ENCODE measurements at places on chromosomes 5 and 9.
A peak's percentile ranks its signal among the peaks of the same experiment; 100 is the strongest.

DNA sequence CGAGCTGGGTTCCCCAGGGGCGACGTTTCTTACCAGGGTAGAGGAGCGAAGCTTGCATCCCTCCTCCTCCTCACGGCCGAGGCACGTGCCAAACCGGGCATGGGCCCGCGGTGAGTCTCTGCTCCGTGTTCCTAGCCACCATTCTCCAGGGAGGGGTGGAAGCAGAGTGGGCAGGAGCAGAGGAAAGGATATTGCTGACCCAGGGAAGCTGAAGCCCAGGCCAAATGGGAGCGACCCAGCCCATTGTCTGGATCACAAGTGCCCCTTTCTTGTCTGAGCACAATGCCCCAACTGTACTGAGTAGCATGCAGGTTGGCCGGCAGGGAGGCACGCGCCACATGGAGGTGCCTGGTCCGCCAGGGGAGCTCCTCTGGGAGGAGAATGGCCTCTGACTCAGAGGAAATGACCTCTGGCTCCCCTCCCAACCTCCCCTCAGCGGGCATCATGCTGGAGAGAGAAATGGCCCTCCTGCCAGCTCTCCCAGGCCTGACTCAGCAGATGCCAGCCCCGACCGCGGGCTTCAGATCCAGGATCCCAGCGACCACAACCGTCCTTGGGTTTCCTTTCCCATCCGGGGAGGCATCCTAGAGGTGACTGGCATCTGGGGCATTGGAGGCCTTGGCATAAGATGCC lies 1.1 kb downstream of the PRR7 start:
- H3K27me3 ChIP-seq = no peaks in the 10 kb centered on the region

DNA sequence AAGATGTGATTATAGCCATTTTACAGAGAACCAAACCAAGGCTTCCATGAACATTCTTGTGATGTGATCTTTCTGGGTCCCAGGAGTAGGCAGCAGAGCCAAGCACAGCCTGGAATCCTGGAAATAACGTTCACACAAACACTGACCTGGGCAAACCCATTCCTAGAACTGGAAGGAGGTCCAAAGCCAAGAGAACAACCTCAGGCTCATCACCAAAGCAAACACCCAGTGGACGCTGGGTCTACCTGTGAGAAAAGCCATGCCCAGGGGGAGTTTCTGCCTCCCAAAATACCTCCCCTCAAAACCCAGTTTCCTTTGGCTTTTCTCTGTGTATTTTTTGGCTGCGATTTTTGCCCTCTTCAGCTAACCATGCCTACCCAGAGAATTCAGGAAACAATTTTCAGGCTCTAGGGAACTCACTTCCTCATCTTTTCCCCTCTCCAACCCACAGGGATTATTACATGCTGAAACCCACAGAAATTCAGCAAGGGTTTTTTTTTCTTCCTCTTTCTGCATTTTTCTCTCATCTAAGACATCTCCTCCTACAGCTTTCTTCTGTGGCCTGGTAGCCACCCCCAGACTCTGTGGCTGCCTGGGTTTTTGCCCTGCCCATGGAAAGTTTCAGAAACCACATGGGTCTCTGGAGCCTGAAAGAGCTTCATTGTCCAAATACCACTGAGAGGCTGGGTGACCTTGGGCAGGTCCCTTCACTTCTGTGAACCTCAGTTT lies 75.0 kb downstream of the TNC start:
- H3K27ac ChIP-seq = no peak overlapping the region
- no peak overlapping the region for H3K4me3 ChIP-seq
- no peaks in the 10 kb centered on the region for H3K36me3 ChIP-seq
- no peaks in the 10 kb centered on the region for H3K27me3 ChIP-seq
- no peak for DNase-seq

- no peak overlapping the region for H3K27ac ChIP-seq
- no peak overlapping the region for H3K4me3 ChIP-seq
- no peaks in the 10 kb centered on the region for H3K27me3 ChIP-seq
- peak; percentile 29 for DNase-seq
Measured at GRCh38 chr5:129664336-129664937, 83.5 kb upstream of the MINAR2 start.

GRCh38 chr5:150530951-150531588 lies 23.1 kb downstream of the NDST1 start:
- no peak for DNase-seq
- H3K27ac ChIP-seq = no peak overlapping the region
- H3K27me3 ChIP-seq = no peaks in the 10 kb centered on the region
- H3K4me1 ChIP-seq = no peaks in the 10 kb centered on the region

GRCh38 chr5:137782984-137783536 lies 28.9 kb upstream of the HNRNPA0 start:
- no peak overlapping the region for H3K27ac ChIP-seq
- H3K4me3 ChIP-seq = no peak overlapping the region
- peaks cover 2% of the 10 kb centered on the region for H3K27me3 ChIP-seq
- H3K36me3 ChIP-seq = no peaks in the 10 kb centered on the region
- no peak for DNase-seq

- no peak overlapping the region for H3K4me3 ChIP-seq
- DNase-seq = no peak
- no peaks in the 10 kb centered on the region for H3K36me3 ChIP-seq
- H3K27ac ChIP-seq = no peak overlapping the region
Measured at GRCh38 chr9:92175441-92175840, 60.2 kb upstream of the SPTLC1 start.

GRCh38 chr9:127880143-127880542 lies 2.7 kb upstream of the AK1 start:
- no peak for DNase-seq
- no peak overlapping the region for H3K4me3 ChIP-seq
- no peak overlapping the region for H3K27ac ChIP-seq
- no peaks in the 10 kb centered on the region for H3K27me3 ChIP-seq
- H3K36me3 ChIP-seq = peaks cover 8% of the 10 kb centered on the region
- peaks cover 43% of the 10 kb centered on the region for H3K4me1 ChIP-seq

GRCh38 chr5:38467353-38468040 lies 88.9 kb downstream of the LIFR start:
- DNase-seq = no peak
- H3K4me1 ChIP-seq = peaks cover 8% of the 10 kb centered on the region
- no peak overlapping the region for H3K4me3 ChIP-seq
- H3K36me3 ChIP-seq = no peaks in the 10 kb centered on the region
- no peak overlapping the region for H3K27ac ChIP-seq

DNA sequence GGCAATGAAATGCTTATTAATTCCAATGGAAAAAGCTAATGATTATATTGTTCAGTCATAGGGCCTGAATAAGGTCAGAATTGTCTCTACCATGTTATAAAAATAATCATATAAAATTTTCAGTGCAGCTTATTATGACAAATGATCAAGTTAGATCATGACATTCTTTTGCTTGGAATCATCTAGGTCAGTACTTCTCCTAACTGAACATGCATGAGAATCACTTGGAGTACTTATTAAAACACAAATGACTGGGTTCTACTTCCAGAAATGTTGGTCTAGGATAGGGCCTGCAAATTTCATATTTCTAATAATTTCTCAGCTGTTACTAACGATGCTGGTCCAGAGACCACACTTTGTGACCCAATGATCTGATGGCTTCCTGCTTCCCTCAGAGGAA lies 806.0 kb upstream of the ZNF608 start:
- H3K36me3 ChIP-seq = no peaks in the 10 kb centered on the region
- no peak for DNase-seq
- no peak overlapping the region for H3K27ac ChIP-seq
- no peak overlapping the region for H3K4me3 ChIP-seq
- no peaks in the 10 kb centered on the region for H3K4me1 ChIP-seq

DNA sequence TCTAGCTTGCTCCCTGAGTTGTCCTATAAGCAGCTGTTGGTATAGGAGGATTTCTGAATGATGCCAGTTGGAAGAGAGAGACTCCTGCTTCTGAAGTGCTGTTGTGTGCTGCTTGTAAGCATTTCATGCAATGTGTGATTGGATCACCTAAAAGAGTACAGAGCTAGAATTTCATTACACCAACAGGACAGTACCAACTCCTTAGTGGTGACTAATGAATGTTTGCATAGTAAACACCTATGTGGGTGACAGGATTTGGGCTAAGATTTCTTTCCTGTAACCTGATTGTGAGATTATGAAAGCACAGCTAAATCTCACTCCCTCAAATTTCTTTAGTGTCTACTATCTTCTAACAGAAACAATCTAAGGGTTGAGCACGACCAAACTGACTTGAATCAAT lies 67.0 kb downstream of the GCNT1 start:
- no peaks in the 10 kb centered on the region for H3K4me1 ChIP-seq
- H3K27me3 ChIP-seq = peaks cover 4% of the 10 kb centered on the region

- H3K4me1 ChIP-seq = peaks cover 10% of the 10 kb centered on the region
- H3K4me3 ChIP-seq = no peak overlapping the region
- H3K27ac ChIP-seq = no peak overlapping the region
- no peaks in the 10 kb centered on the region for H3K27me3 ChIP-seq
- no peak for DNase-seq
- no peaks in the 10 kb centered on the region for H3K36me3 ChIP-seq
Measured at GRCh38 chr9:4661611-4662010, 483 bp upstream of the PLPP6 start.

DNA sequence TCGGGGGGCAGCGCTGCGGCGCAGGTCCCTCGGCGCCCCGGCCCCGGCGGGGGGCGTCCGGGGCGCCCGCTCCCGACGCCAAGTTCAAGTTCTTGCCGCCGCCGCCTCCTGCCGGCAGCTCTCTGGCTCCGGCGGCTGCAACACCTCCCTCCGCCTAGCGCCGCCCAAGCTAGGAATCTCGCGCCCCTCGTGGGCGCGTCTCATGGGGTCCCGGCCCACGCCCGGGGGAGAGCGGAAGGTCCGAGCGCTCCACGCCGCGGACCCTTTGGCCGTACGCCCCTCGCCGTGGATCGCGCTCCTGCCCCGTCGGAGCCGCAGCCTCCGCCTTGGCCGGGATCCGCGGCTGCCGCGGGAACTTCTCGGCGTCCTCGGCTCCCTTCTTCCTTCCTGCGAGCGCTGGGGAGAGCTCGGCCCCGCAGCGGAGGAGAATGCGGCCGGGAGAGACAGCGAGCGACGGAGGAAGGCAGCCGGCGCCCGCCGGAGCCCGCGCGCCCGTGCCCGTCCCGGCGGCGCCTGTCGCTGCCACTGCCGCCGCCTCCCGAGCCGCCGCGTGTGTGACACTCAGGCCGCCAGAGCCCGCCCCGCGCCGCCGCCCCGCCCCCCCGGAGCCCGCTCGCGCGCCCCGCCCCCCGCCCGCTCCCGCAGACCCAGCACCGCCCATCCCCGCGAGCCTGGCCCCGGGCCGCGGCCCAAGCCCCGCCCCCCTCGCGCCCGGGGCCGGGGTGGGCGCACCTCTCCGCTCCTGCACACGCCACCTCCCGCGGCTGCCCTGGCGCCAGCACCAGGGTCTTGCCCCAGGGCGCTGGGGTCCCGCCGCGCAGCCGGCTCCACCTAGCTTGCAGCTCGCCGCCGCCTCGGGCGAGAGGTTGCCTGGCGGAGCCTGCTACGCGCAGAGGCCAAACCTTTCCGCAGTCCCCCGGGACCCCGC lies at the start of gene SHB:
Gene SHB, minus strand, starts transcription at position 527 of the 928 bp plus-strand sequence. CDS start 582 bp downstream, outside the sequence.
- H3K36me3 ChIP-seq = peaks cover 4% of the 10 kb centered on the region
- peaks cover 49% of the 10 kb centered on the region for H3K4me1 ChIP-seq
- peak; percentile 99 for DNase-seq

GRCh38 chr9:97440160-97440559 lies 28.3 kb downstream of the TDRD7 start:
- no peak overlapping the region for H3K4me3 ChIP-seq
- no peaks in the 10 kb centered on the region for H3K27me3 ChIP-seq
- H3K36me3 ChIP-seq = no peaks in the 10 kb centered on the region
- H3K4me1 ChIP-seq = no peaks in the 10 kb centered on the region
- no peak overlapping the region for H3K27ac ChIP-seq

- H3K4me1 ChIP-seq = no peaks in the 10 kb centered on the region
- H3K27ac ChIP-seq = no peak overlapping the region
- DNase-seq = no peak
- no peak overlapping the region for H3K4me3 ChIP-seq
- peaks cover 48% of the 10 kb centered on the region for H3K27me3 ChIP-seq
- no peaks in the 10 kb centered on the region for H3K36me3 ChIP-seq
Measured at GRCh38 chr5:3339092-3339797, 256.4 kb upstream of the IRX1 start.

- H3K27me3 ChIP-seq = no peaks in the 10 kb centered on the region
- H3K4me1 ChIP-seq = peaks cover 33% of the 10 kb centered on the region
Measured at GRCh38 chr9:68702493-68702892, 2.5 kb upstream of the PIP5K1B start.

DNA sequence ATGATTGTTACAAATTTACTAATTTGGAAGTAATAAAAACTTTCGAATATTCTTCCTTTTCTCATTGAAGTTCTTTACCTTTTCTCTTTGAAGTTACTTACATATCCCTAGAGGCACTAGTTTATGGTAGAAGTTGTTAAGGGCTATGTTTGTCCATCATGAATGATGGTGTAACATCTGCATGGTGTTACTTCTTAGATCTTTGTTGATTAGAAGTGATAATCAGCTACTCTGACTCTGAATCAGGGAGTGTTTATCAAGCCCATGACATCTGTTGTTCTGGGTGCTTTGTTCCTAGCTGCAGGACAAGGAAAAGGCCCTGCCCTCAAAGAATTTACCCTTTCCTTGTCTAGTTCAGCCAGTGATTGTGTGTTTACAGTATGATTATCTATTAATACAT lies 32.9 kb downstream of the MAP3K1 start:
- no peaks in the 10 kb centered on the region for H3K27me3 ChIP-seq
- peaks cover 26% of the 10 kb centered on the region for H3K4me1 ChIP-seq
- H3K36me3 ChIP-seq = no peaks in the 10 kb centered on the region
- DNase-seq = no peak
- no peak overlapping the region for H3K27ac ChIP-seq

GRCh38 chr5:170632266-170632984 lies 128.6 kb downstream of the KCNIP1 start:
- H3K4me1 ChIP-seq = peaks cover 11% of the 10 kb centered on the region
- DNase-seq = peak; percentile 24
- H3K36me3 ChIP-seq = no peaks in the 10 kb centered on the region
- H3K4me3 ChIP-seq = no peak overlapping the region
- H3K27ac ChIP-seq = no peak overlapping the region

DNA sequence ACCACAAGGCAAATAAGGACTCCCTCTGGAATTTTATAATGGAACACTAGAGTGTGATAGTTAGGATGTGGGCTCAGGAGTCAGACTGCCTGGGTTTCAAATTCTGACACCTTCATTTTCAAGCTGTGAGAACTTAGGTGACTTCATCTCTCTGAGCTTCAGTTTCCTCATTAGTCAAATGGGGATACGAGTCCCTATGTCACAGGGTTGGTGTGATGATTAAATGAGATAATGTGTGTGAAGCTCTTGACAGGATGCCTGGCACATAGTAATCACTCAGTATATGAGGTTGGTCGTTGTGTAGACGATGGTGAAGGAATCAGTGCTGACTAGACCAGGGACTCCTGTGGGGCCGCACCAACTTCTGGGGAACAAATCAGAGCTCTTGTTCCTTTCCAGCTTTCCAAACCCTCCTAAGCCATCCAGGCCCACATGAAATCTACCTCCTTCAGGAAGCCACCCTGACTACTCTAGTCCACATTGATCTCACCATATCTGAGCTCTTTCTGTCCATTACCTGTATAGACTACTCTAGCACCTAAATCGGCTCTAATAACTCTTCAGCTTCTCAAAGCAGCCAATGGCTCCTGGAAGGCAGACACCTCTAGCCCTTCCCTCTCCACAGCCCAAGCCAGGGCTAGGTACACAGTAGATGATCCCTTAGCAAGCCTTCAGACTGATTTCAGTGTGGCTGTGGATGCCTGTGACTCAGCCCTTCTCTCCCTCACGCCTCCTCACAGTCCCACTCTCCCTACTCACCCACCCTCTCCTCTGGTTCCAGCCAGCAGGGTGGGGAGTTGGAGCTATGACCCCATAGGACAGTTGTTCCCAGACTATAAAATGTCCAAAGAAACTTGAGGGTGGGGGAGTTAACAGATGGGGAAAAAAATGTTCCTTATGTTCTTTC lies 2.5 kb upstream of the TCF7 start:
- DNase-seq = peak; percentile 42
- no peak overlapping the region for H3K4me3 ChIP-seq
- H3K27ac ChIP-seq = no peak overlapping the region
- peaks cover 37% of the 10 kb centered on the region for H3K4me1 ChIP-seq

All from K562 (cell line).